ENCODE measurements at places on chromosomes 16 and 17. TPM values are rescaled to one million over a fixed set of nuclear protein-coding genes. Genes with fewer than 3 reads are reported as not detected.

The CSHL1 gene
- not detected for total RNA-seq

The NECAB2 gene
- total RNA-seq = 0.68 TPM

The NOTUM gene
- 11.1 TPM for total RNA-seq

The ABCA8 gene
- total RNA-seq = 0.91 TPM

The TBC1D3L gene
- 20.0 TPM for total RNA-seq

The SPATA22 gene
- not detected for total RNA-seq

The CBX2 gene
- total RNA-seq = 50.0 TPM

The NAGS gene
- 0.50 TPM for total RNA-seq

The EIF1 gene
- 759 TPM for total RNA-seq

The FSCN2 gene
- 2.9 TPM for total RNA-seq
